GM04504 (cell line): ENCODE measurements at places on chromosomes 7 and 10.
A peak's percentile ranks its signal among the peaks of the same experiment; 100 is the strongest.

GRCh38 chr10:119416855-119417254, 125.7 kb downstream of the RGS10 start:
- DNase-seq: no peak

GRCh38 chr7:131578602-131579001, 22.2 kb upstream of the PODXL start:
- no peak for DNase-seq

GRCh38 chr7:21251151-21251800, 176.6 kb upstream of the SP4 start:
- no peak for DNase-seq

- no peak for DNase-seq
These were observed 155.7 kb downstream of the PLXNA4 start for GRCh38 chr7:132420527-132420926.

DNA sequence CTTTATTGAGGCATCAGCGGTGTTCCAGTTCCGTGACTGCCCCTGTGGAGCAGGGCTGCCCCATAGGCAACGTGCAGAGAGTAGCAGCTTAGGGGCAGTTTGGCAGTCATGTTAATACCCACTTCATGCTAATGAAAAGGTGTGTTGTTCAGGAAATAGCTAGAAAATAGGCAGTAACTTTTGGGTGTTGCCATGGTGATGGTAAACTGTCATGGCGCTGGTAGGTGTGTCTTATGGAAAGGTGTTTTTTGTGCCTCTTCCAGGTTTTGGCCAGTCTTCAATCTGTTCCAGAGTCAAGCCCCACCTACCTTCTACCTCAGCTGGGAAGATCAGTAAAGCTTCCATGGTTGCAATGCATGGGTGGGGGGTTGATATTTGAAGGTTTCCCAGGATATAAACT, 36.3 kb upstream of the MINDY3 start:
- no peak for DNase-seq

DNA sequence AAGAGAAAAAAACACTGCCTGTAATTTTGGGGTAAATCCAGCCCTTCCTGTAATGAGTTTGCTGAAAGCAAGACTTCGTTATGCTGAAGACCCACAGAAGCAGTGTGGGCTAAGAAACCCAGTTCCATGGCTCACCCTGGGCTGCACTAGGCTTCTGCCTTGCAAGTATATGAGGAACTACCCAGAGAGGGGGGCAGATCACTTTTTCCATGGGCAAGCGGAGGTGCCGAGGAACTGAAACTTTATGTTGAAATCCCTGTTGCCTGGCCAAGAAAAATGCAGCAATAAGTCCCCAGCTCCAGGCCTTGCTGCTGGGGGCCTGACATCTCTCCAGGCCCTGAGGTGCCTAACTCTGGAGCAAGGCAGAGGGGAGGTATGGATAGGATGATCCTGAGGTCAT, 8.5 kb downstream of the RASSF4 start:
- DNase-seq: no peak

DNA sequence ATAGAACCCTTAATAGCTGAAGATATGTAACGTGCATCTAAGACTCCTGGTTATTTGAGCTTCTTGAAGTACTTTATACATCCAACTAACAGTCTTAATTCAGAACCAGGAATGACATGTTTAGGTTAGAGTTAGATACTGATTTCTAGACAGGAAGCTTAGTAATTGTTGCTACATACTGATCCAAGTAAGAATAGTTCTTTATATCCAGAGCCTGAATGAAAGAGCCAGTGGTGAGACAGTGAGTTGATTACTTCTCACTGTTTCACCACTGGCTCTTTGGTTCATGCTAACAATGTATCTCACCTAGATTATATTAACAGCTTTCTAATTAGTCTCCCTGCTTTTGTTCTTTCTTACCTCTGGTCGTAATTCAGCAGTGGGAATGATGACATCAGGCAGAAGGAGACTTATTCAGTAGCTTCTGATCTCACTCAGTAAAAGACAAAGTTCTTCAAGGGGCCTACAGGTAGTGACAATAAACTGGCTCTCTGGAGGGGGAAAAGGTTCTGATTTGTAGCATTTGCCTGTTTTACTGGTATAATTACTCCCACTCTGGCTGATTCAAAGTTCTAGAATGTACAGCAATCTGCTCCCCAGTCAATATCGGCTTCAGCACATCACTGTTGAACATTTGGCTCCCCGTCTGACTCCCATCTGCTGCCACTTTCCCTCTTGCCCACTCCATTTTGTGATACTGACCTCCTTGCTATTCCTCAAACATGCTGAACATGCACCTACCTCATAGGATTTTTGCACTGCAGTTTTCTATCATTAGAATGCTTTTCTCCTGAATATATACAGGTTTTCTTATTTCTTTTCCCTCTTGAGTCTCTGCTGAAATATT, 29.1 kb downstream of the MCU start:
- DNase-seq: no peak

GRCh38 chr7:23544913-23545354, 13.2 kb upstream of the TRA2A start:
- DNase-seq: peak; percentile 18
